Activated CD8-positive, alpha-beta memory T cell treated with anti-CD3 and anti-CD28 coated beads, Interleukin-2, amount 10 ng/mL, durations not matched to agents 7 days and 5 days (primary cell): ENCODE measurements at places on chromosomes 6 and 20.

DNA sequence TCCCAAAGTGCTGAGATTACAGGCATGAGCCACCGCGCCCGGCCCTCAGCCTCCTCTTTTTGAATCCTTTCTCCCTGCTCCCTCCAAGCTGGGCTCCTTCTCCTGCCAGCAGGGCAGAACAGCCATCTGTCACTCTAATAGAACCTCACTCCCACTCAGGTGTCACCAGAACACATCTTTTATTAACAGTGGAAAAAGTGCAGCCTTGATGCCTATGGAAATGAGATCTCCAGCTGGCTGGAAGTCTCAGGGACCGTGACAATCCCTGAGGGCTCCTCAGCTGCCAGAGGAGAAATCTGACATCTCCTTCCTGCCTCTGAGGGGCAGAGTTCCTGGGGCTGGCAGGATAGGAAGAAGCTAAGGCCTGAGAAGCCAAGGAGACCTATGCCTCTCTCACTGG is 28.0 kb downstream of the TMC2 start:
- H3K27ac ChIP-seq, result no peak overlapping the region
- H3K4me3 ChIP-seq, result no peak overlapping the region
- DNase-seq, result no peak
- H3K36me3 ChIP-seq, result no peaks in the 10 kb centered on the region

GRCh38 chr6:142035890-142036289 is 96.8 kb upstream of the GJE1 start:
- H3K36me3 ChIP-seq, result no peaks in the 10 kb centered on the region
- H3K27me3 ChIP-seq, result peaks cover under 1% of the 10 kb centered on the region
- H3K4me3 ChIP-seq, result no peak overlapping the region
- DNase-seq, result no peak
- no peak overlapping the region for H3K27ac ChIP-seq
- no peaks in the 10 kb centered on the region for H3K4me1 ChIP-seq

DNA sequence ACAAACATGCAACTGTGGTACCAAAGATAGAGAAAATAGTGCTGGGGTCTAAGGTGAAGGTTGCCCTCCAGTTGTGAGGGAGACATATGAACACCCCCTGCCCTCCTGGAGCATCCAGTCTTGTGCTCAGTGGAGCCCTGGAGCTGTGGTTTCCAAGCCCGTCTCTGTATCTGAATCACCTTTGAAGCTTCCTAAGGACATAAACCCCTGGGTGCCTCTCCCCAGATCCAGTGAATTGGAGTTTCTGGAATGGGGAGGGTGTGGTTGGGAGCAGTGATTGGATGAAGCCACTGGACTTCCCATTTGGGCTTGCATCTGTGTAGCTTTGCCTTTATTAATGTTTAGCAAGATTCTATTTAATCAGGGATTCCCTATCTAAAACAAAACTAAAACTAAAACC is 22.4 kb upstream of the E2F3 start:
- DNase-seq, result no peak
- peaks cover 12% of the 10 kb centered on the region for H3K4me1 ChIP-seq
- peaks cover 2% of the 10 kb centered on the region for H3K27me3 ChIP-seq
- H3K4me3 ChIP-seq, result no peak overlapping the region
- H3K36me3 ChIP-seq, result no peaks in the 10 kb centered on the region

DNA sequence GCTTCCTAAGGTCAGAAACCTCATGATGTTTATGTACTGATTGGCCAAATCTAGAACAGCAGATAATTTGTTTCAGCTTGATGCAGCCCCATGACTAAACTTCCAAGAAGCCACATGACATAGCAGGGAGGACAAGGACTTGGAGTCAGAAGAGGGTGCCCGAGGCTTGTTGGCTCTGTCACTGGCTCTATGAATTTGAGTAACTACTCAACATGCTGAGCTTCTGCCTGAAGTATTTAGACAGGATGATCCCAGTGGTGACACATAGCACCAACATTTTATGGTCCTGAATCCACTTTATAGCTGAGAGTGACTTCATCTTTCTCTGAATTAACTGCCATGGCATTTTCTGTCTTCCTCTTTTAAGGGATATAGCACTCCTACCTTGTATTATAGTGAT is 13.5 kb upstream of the TBX18 start:
- H3K36me3 ChIP-seq, result peaks cover 2% of the 10 kb centered on the region
- peaks cover 38% of the 10 kb centered on the region for H3K27me3 ChIP-seq
- no peak overlapping the region for H3K4me3 ChIP-seq
- DNase-seq, result no peak
- H3K27ac ChIP-seq, result no peak overlapping the region

- H3K4me3 ChIP-seq, result peak overlapping the region; percentile 52
- no peak for DNase-seq
- peaks cover 58% of the 10 kb centered on the region for H3K4me1 ChIP-seq
These were observed 181.4 kb downstream of the GMPR start for GRCh38 chr6:16419636-16420336.

DNA sequence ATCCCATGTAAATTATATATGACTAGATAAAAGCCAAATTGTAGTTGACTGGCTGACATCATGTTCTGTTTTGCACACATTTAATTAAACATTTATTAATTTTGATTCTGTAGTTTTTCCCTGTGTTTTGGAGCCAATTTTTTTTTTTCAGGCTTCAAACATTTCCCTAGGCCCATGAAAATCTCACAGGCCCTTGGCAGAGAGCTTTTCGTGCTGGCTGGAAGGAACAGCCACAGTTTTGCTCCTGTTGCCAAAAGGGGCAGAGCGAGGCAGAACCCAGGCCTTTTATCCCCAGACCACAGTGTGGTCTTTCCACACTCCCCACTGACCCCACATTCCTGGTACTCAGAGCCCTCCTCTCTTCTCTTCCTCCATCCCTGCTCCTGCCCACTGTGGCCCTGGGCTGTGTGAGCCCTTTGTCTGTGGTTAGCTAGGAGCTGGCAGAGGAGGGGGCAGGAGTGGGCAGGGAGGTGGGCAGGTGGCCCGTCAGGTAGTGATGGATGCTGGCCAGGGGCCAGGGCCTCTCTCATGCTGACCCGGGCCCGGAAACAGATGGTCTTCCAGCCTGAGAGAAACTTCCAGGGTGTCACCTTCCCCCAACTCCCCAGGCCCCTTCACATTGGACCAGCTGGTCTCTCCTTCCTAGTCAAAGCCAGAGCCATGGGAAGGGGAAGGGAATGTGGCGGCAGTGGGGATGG is 19.4 kb upstream of the CCM2L start:
- no peaks in the 10 kb centered on the region for H3K36me3 ChIP-seq
- H3K27ac ChIP-seq, result no peak overlapping the region
- H3K4me1 ChIP-seq, result peaks cover 2% of the 10 kb centered on the region
- no peak overlapping the region for H3K4me3 ChIP-seq

- no peak overlapping the region for H3K27ac ChIP-seq
- H3K4me1 ChIP-seq, result no peaks in the 10 kb centered on the region
- H3K27me3 ChIP-seq, result no peaks in the 10 kb centered on the region
- no peak for DNase-seq
These were observed 238.9 kb upstream of the FLRT3 start for GRCh38 chr20:14576196-14576877.

GRCh38 chr20:3557237-3557785 is 86.5 kb downstream of the ATRN start:
- H3K27ac ChIP-seq, result no peak overlapping the region
- peaks cover 3% of the 10 kb centered on the region for H3K36me3 ChIP-seq
- DNase-seq, result no peak
- peaks cover 2% of the 10 kb centered on the region for H3K4me1 ChIP-seq

GRCh38 chr6:158125271-158125670 is 42.8 kb downstream of the SERAC1 start:
- no peak overlapping the region for H3K4me3 ChIP-seq
- H3K27ac ChIP-seq, result no peak overlapping the region
- DNase-seq, result no peak
- H3K36me3 ChIP-seq, result peaks cover 14% of the 10 kb centered on the region

- H3K27me3 ChIP-seq, result no peaks in the 10 kb centered on the region
- H3K4me3 ChIP-seq, result no peak overlapping the region
- H3K36me3 ChIP-seq, result peaks cover 9% of the 10 kb centered on the region
- H3K27ac ChIP-seq, result no peak overlapping the region
These were observed 64.9 kb downstream of the RREB1 start for GRCh38 chr6:7172649-7173048.

- no peak for DNase-seq
- peaks cover 3% of the 10 kb centered on the region for H3K36me3 ChIP-seq
- peaks cover 36% of the 10 kb centered on the region for H3K27me3 ChIP-seq
These were observed 80.0 kb upstream of the TOP1 start for GRCh38 chr20:40948465-40949267.

DNA sequence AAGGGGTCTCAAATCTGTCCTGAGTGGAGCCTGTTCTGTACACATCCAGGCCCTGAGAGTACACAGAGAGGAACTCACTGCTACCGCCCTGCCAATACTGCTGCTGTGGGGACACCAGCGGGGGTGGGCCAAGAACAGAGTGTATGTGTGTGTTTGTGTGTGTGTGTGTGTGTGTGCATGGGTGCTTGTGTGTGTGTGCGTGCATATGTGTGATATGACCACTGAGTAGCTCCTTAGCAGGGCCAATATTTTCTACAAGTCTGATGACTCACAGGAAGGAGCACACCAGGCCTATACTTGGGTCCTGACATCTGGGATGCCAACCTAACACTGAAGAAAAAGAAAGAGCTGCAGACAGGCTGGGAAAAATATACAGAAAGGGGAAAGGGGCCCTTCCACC is 1.4 kb downstream of the RAET1E start:
- peak overlapping the region; percentile 6 for H3K4me3 ChIP-seq
- peaks cover 23% of the 10 kb centered on the region for H3K4me1 ChIP-seq
- no peaks in the 10 kb centered on the region for H3K36me3 ChIP-seq
- peak; percentile 35 for DNase-seq
- H3K27me3 ChIP-seq, result peaks cover 36% of the 10 kb centered on the region

GRCh38 chr6:71056656-71057055 is 99.8 kb upstream of the B3GAT2 start:
- no peaks in the 10 kb centered on the region for H3K36me3 ChIP-seq
- H3K4me1 ChIP-seq, result no peaks in the 10 kb centered on the region
- no peaks in the 10 kb centered on the region for H3K27me3 ChIP-seq
- no peak overlapping the region for H3K4me3 ChIP-seq

DNA sequence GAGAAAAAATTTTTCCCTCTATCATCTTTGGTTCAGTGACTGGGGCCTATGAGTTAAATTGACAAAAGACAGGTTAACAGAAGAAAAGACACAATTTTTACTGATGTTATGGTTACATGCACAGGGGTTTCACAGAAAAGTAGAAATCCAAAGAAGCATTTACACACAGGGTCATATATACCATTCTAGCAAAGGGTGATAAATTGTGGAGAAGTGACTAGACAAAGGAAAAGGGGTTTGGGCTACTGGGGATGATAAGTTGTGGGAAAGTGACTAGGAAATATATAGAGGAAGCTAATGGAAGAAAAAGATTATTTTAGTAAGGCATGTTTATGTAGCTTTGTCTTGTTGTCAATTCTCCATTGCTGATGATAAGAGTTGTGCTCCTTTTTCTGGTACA is 276.7 kb upstream of the JARID2 start:
- no peak overlapping the region for H3K27ac ChIP-seq
- H3K4me1 ChIP-seq, result no peaks in the 10 kb centered on the region
- no peak overlapping the region for H3K4me3 ChIP-seq
- DNase-seq, result no peak

DNA sequence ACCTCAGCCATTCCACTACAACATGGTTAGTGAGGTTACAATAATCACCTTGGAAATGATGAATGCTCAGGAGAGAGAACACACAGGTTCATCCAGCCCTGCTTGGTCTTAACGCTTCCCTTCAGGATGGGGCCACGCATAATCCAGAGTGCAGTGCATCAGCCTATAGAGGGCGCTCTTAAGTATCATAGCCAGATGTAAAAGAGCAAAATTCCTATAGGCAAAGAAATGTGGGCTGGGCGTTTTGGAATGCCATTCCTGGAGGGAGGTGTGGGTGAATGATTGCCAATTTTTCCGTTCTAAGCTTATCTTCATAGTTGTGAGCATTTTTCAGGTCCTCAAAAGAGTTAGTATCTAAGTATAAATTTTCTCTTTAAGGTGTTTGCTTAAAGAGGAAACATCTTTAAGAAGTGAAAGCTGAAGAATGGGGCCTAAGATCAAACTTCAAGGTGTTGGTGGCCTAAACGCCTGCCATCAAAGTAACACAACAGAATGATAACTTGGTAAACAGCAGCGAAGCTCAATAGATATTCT is 1.8 kb downstream of the RIPOR2 start:
- H3K4me3 ChIP-seq, result peak overlapping the region; percentile 95
- no peaks in the 10 kb centered on the region for H3K27me3 ChIP-seq

DNA sequence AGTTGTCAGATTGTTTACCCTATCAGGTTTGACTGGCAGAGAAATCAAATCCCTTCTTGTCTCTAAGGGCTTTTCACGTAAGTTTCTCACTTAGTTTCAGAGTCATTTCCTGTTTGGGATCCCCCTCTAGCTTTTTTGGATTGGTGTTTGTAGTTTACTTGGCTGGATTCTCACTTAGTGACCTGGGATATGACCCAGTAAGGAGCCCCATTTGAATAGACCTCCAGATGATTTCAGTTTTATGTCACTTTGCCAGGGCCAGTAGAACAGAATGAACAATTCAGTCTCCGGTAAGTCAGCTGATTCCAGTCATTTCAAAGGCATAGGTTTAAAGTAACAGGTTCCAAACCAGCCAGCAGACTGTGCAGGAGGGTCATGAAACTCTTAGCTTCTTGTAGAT is 8.2 kb downstream of the FAM135A start:
- no peaks in the 10 kb centered on the region for H3K27me3 ChIP-seq
- no peak overlapping the region for H3K4me3 ChIP-seq
- peaks cover 19% of the 10 kb centered on the region for H3K36me3 ChIP-seq
- no peak for DNase-seq
- H3K4me1 ChIP-seq, result no peaks in the 10 kb centered on the region
- H3K27ac ChIP-seq, result no peak overlapping the region

DNA sequence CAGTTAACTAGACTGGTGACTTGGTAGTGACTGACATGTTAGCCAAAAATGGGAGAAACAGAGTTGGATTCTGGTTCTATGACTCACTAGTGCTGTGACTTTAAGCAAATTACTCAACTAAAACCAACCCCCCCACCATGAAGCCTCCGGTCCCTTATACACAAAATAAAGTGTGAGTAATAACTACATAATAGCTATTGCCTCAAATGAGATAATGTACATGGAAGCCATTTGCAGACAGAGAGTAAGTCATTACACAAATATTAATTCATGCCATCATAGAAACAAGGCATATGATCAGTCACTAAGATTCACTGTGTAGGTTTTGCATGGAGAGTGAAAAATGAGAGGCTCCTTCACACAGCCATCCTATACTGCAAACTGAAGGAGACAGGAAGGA is 111.9 kb downstream of the HIVEP2 start:
- H3K4me1 ChIP-seq, result peaks cover 32% of the 10 kb centered on the region
- peaks cover 33% of the 10 kb centered on the region for H3K36me3 ChIP-seq
- DNase-seq, result no peak
- H3K27ac ChIP-seq, result no peak overlapping the region
- no peaks in the 10 kb centered on the region for H3K27me3 ChIP-seq
- no peak overlapping the region for H3K4me3 ChIP-seq

GRCh38 chr6:4316867-4317400 is 181.6 kb upstream of the ECI2 start:
- H3K4me3 ChIP-seq, result no peak overlapping the region
- peaks cover 13% of the 10 kb centered on the region for H3K27me3 ChIP-seq
- no peaks in the 10 kb centered on the region for H3K4me1 ChIP-seq
- no peak overlapping the region for H3K27ac ChIP-seq

DNA sequence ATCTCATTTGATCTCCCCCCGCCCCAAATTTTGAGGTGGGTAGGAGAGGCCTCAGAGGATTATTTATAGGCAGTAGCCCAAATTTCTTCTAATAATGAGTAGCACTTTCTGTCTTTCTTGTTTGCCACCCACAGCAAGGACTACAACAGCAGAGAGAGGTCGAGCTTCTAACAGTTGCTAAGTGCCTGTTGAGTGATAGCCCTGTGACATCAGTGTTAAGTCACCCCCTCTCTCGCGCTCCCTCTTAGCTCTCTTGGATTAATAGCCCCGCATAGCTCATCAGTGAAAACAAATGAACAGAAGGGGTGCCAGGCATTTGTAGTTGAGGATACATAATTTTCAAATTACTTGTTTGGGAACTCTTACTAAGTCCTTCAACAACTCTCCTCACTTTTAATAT is 3.5 kb downstream of the ANKRD60 start:
- peaks cover 75% of the 10 kb centered on the region for H3K27me3 ChIP-seq
- DNase-seq, result no peak
- no peak overlapping the region for H3K27ac ChIP-seq
- H3K4me3 ChIP-seq, result no peak overlapping the region
